ENCODE measurements at places on chromosomes 4 and X.

GRCh38 chr4:84971319-84971932, 4.9 kb upstream of the WDFY3 start:
- peak; percentile 53 for DNase-seq

DNA sequence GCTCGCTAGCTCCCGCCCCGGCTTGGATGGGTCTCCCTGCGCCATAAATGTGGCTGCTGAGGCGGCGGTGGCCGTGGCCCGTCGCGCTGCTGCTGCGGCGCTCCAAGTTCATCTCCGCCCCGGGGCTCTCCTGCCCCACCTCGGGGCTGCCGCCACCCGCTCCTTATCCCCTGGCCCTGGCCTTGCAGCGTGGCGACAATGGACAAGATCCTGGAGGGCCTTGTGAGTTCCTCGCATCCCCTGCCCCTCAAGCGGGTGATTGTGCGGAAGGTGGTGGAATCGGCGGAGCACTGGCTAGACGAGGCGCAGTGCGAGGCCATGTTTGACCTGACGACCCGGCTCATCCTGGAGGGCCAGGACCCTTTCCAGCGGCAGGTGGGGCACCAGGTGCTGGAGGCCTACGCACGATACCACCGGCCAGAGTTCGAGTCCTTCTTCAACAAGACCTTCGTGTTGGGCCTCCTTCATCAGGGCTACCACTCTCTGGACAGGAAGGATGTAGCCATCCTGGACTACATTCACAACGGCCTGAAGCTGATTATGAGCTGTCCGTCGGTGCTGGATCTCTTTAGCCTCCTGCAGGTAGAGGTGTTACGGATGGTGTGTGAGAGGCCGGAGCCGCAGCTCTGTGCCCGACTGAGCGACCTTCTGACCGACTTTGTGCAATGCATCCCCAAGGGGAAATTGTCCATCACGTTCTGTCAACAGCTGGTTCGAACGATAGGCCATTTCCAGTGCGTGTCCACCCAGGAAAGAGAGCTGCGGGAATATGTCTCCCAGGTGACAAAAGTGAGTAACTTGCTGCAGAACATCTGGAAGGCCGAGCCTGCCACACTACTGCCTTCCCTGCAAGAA, 763 bp downstream of the USP38 start:
- DNase-seq = peak; percentile 16

DNA sequence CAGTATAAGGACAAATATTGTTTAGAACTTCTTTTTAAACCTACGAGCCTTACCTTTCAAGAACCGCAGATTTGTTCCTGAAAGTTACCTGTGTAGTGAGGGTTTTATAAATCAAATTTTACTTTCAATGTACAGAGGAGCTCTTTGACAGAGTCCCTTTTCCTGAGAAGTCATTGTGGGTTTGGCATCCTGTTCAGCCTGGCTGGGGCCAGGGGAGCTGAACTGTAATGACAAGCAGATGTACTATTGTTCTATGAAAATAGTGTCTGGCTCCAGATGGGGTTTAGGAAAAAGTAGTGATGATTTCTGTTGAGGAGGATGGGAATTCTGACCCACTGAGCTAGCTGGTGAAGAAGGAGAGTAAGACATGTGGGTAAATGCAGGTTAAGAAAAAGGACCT, 196.2 kb upstream of the PGRMC2 start:
- DNase-seq = no peak

DNA sequence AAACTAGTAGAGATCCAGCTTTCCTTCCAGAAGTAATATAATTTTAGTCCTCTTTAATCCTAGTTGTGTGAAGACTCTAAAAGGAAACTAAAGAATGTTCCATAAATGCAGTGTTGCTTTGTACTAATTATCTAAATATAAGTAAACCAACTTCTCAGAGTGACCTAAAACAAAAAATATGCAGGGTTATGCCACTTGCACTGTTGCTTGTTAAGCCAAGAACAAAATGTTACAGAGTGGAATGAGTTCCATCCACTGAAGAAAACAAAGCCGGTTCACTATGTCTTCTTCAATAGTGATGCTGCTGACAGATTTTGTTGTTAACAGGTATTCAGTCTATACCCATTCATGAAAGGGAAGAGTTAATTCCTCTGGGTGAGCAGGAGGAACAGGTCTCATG, 252.0 kb upstream of the DIAPH2 start:
- DNase-seq = no peak

DNA sequence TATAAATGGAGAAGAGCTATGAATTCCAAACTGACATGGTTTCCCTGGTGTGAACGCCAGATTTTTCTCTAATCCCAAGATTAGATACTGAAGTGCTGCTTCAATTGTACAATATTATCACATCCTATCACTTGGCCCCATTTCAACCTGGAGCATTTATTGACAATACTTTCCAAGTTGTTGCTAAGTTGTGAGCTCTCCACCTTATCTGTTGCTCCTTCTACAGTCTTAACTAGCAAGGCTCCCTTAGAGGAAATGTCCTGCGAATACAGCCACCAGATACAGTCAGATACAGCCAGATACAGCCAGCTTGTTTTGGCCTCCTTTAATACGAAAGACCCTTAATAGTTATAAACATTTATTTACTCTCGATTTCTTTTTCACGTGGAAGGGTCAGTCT, 466.3 kb upstream of the FAM241A start:
- DNase-seq = no peak

- DNase-seq = no peak
These were observed 161.8 kb downstream of the NAA11 start for GRCh38 chr4:79163981-79164490.

GRCh38 chrX:42673301-42673810, 104.6 kb downstream of the PPP1R2C start:
- DNase-seq = no peak

GRCh38 chrX:68892651-68893050, 63.8 kb downstream of the EFNB1 start:
- no peak for DNase-seq

- no peak for DNase-seq
These were observed 611.0 kb upstream of the PABPC4L start for GRCh38 chr4:134812611-134813010.

GRCh38 chr4:157226601-157227000, 6.1 kb downstream of the GRIA2 start:
- no peak for DNase-seq

- no peak for DNase-seq
These were observed 18.6 kb upstream of the CA5B start for GRCh38 chrX:15719324-15719968.

DNA sequence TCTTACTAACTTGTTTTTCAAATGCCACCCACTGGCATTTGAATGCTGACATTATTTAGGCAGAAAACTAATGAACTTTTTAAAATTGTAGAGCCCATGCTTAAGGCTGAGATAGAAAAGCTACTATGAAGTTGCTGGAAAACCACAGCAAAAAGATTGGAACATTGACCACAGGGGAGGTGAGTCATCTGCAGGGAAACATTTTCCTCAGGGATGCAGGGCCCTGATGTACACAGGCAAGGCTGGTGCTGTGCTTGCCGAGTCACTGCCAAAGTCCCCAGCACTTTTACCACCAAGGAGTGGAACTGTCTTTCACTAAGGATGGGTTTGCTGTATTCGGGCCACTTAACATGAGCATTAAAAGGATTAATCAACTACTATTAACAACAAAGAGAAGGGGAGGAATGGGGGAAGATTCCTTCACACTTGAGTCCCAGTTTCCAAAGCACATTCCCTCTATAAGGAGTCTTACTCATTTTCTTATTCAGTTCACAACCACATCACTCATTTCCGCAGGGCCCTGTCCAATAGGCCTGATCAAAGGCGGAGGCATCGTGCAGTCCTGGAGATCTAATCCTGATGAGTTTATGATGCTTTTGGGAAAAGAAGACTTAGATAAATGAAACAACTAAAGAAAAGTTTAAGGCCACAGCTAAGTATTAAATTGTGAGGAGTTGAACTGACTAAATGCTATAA, 202.9 kb upstream of the NPY2R start:
- DNase-seq = no peak

GRCh38 chr4:126512979-126513378, 1119.8 kb upstream of the INTU start:
- DNase-seq = no peak

- no peak for DNase-seq
These were observed 919.2 kb downstream of the STIM2 start for GRCh38 chr4:27779827-27780226.

GRCh38 chr4:89563431-89563830, 255.8 kb upstream of the GPRIN3 start:
- DNase-seq = no peak

- no peak for DNase-seq
These were observed 4.8 kb downstream of the WDR44 start for GRCh38 chrX:118350706-118351105.

DNA sequence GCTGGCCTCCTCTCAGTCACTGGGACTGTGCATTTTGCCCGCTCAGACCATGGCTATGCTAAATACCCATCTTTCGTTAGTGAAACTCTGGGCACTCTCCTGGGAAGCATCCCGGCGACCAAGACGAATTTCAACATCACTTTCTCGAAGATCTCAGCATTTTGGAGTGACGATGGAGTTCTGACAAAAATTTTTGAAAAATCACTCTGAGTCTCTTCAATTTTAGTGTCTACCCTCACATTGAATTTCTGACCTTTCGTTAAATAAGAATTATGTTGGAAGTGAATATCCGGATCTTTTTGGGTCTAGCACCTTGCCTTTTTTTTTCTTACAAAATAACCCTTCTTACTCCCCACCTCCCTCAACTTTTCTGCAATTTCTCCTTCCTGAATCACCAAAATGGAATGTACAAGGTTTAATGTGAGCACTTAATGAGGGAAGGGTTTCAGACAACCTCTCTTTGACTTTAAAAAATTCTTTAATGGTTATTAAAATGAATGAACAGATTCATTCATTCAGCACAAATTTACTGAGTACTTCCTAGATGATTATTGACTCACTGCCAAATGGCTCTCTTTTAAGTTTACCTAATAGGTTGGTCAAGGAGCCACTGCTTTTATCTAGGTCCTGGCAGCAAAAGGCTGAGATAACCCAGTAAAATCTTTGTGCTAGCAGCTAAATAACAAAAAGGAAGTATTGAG, 746 bp upstream of the AADAT start:
- DNase-seq = no peak

- DNase-seq = no peak
These were observed 107.9 kb downstream of the FBXW7 start for GRCh38 chr4:152427981-152428380.

GRCh38 chr4:54499308-54500074, 158.3 kb upstream of the KIT start:
- no peak for DNase-seq

All from HepG2 (cell line).